ENCODE measurements at places on chromosomes 6 and 20. TPM values are rescaled to one million over a fixed set of nuclear protein-coding genes. Genes with fewer than 3 reads are reported as not detected.

The HLA-DRB1 gene
- 5.1 TPM for total RNA-seq

- DNase-seq, result no peak
- H3K36me3 ChIP-seq, result peaks cover 21% of the 10 kb centered on the region
- peaks cover 62% of the 10 kb centered on the region for H3K4me1 ChIP-seq
- peaks cover 23% of the 10 kb centered on the region for H3K27me3 ChIP-seq
- peak overlapping the region; percentile 93 for H3K4me3 ChIP-seq
Measured at GRCh38 chr20:32482143-32482441, 103.0 kb downstream of the NOL4L start.

- H3K36me3 ChIP-seq, result no peaks in the 10 kb centered on the region
- H3K27ac ChIP-seq, result no peak overlapping the region
- no peak overlapping the region for H3K4me3 ChIP-seq
- peaks cover 4% of the 10 kb centered on the region for H3K4me1 ChIP-seq
- H3K27me3 ChIP-seq, result peaks cover 11% of the 10 kb centered on the region
Measured at GRCh38 chr20:40636486-40636885, 52.5 kb downstream of the MAFB start.

DNA sequence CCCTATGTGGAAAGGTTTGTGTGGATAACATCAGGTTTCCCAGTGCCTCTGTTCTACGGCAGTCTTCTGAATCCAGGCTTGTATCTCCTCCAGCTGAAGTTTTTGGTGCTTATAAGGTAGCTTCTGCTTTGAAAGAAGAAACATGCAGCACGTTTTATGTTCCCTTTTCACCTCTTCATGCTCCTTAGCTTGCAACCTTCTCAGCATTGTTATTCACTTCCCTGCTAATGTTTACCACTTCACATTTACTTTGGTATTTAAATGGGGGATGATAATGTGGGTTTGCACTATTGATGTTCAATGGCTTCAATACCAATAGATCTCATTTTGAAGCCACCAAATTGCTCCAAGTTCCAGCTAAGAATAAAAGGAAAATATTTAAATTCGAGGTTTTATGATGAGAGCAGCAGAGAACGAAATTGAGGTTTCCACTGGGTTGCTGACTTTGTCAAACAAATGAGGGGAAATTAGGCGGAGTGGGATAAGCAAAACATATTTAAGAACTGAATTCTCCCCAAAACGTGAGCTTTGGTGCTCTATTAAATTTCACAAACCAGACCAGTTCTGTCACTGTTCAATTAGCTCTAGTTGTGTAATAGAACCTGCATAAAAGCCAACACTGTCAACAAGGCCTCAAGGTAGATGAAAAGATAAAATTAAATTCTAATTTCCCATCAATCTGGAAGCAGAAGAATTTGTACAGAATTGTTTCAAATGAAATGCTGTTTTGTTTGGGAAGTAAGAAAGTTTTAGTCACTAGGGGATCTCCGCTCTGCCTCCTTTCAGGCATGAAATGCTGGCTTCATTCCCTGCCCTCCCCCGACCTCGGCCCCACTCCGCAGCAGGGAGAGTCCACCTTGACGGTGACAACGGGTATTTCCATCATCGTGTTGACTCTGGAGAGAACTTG lies 1.4 kb downstream of the IL22RA2 start:
- H3K36me3 ChIP-seq, result no peaks in the 10 kb centered on the region
- no peak overlapping the region for H3K27ac ChIP-seq
- no peak for DNase-seq
- H3K27me3 ChIP-seq, result peaks cover 2% of the 10 kb centered on the region
- H3K4me1 ChIP-seq, result no peaks in the 10 kb centered on the region
- H3K4me3 ChIP-seq, result no peak overlapping the region

All from endothelial cell (in vitro differentiated cells).